ENCODE measurements at places on chromosomes 11 and 22.

- DNase-seq: no peak
Observed at GRCh38 chr11:19646921-19647320, 65.7 kb upstream of the NAV2 start.

DNA sequence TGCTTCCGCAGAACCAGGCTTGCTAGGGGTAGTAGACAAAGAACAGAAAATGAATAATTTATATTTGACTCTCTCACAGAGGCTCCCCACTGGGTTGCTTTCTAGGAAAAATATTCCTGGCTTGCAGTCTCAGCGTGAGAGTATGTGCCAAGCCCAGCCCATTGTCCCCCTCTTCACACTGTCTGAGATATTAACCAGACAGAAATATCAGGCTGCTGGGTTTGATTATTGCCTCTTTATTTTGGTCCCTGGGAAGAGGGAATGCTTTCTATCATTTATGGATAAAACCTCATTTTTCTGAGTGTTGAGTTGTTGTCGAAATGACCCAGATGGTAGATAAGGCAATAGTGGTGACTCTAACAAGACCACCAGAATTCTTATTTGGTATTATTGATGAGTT is 367.9 kb downstream of the METTL15 start:
- no peak for DNase-seq

DNA sequence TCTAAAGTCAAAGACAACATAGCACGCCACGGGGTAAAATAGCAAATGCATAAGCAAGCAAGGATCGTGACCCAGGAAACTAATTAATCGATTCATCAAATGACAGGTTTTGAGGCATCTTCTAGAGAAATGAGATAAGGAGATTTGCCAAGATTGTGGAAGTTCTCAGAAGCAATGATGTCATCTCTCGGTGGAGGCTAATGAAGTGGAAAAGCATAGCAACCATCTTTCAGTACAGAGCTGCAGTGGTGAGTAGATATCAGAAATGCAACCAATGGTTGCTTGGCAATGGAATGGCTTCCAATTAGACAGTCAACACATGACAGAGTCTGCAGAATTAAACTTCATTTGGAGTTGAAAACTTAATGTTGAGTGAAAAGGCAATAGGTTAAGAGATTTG is 116.0 kb downstream of the KIRREL3 start:
- DNase-seq: no peak

GRCh38 chr11:130815956-130816355 is 100.3 kb downstream of the SNX19 start:
- no peak for DNase-seq

DNA sequence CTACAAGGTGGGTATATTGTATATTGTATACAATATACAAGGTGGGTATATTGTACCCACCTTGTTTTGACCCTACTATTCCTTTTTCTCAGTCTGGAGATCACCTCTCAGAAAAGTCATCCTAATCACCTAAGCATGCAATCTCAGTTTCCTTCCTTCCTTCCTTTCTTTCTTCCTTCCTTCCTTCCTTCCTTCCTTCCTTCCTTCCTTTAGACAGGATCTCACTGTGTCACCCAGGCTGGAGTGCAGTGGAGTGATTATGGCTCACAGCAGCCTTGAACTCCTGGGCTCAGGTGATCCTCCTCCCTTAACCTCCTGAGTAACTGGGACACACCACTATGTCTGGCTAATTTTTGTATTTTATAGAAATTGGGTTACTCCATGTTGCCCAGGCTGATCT is 1.2 kb upstream of the KCNE3 start:
- DNase-seq: no peak

DNA sequence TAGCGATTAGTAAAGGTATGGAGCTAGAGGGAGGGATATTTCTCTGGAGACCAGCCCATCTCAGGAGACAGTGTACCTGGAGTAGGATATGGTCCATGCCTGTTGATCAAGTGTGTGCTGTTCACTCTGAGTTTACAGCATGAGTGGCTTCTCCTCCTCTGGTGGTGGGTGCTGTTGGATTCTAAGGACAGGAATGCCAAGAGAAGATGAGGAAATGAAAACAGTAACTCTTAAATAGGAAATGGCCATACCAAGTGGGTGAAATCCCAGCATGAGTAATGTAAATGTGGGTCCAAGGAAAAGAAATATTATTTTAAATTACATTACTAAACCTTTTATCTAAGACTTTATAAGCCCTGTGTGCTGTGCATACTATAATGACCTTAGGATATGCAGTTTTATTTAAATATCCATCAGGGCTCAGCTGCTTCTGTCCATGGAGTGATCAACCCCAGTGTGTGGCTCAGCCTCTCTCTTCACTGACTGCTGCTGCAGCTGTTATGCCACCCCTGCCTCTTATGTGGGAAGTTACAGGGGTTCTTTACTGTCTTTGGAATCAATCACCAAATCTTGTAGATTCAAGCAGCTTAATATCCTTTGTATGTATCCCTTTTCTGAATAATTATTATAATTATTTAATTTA is 54.3 kb downstream of the FAT3 start:
- DNase-seq: no peak

DNA sequence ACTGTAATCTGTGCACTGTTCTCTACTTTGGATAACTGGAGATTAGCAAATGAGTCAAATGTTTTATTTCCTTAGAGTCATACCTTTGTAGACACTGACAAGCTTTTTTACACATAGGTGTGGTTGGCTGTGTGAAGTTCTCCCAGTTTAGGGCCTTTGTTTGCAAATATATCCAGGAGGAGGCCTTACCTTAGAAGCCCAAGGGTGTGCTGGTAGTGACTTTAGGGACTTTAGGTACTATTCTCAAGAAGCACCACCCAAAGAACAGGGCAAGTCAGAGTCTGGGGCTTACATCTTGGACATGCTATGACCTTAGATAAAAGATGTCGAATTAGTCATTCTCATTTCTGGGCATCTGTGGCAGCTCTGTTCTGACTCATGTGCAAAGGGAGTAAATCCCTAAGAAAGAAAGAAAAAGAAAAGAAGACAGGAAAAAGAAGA is 4.8 kb upstream of the FAR1 start:
- no peak for DNase-seq

GRCh38 chr22:44664149-44664548 is 37.9 kb upstream of the PRR5 start:
- DNase-seq: no peak

- DNase-seq: no peak
Observed at GRCh38 chr11:27313157-27313821, 49.7 kb downstream of the CCDC34 start.

- DNase-seq: no peak
Observed at GRCh38 chr11:35288817-35289541, 130.4 kb downstream of the SLC1A2 start.

- no peak for DNase-seq
Observed at GRCh38 chr11:117993988-117994745, 8.0 kb downstream of the IL10RA start.

GRCh38 chr11:704228-704674 is 1.8 kb upstream of the EPS8L2 start:
- no peak for DNase-seq

All from activated CD4-positive, CD25-positive, alpha-beta regulatory T cell (primary cell).